Stimulated activated CD4-positive, alpha-beta T cell treated with anti-CD3 and anti-CD28 coated beads, TNF-alpha, amount 100 ng/mL, for 48 hours (primary cell): ENCODE measurements at places on chromosomes 3 and 15.

- peak; percentile 21 for DNase-seq
Measured at GRCh38 chr3:48847053-48847503, 596 bp downstream of the PRKAR2A start.

GRCh38 chr15:31377030-31377429, 50.4 kb downstream of the KLF13 start:
- DNase-seq = no peak

- no peak for DNase-seq
Measured at GRCh38 chr3:95334461-95334860, 1271.6 kb downstream of the NSUN3 start.

- DNase-seq = no peak
Measured at GRCh38 chr15:45535486-45536042, 13.0 kb upstream of the SLC30A4 start.

DNA sequence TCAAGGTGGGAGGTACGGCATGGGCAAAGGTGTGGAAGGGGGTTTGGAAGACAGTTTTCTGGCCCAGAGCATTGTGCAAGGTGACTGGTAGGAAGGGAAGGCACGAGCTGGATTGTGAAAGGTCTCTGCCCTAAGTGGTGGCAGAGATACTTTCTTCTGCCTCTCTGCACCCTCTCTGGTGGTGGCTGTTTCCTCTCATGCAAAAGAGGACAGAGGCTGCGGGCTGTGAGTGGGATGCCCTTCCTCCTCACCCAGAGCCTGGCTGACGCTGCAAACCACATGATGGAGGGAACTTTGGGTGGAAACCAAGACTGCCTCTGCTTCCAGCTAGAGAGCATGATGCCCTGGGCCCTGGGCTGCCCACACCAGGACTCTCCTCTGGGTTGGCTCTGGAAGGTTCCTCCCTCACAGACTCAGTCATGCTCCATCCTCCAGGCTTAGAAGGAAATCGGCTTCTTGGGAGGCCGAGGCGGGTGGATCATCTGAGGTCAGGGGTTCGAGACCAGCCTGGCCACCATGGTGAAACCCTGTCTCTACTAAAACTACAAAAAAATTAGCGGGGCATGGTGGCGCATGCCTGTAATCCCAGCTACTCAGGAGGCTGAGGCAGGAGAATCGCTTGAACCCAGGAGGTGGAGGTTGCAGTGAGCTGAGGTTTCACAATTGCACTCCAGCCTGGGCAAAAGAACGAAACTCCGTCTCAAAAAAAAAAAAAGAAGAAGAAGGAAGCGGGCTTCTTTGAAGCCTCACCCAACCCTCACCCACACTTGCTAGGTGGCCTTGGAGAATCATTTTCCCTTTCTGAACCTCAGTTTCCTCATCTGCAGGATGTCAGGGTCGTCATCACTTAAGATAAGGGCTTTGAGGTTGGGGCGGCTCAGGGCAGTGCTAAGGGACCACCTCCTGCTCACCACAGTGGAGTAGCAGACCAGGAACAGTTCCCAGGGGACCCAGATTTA, 8.3 kb downstream of the PSTPIP1 start:
- DNase-seq = peak; percentile 70

- no peak for DNase-seq
Measured at GRCh38 chr3:116048991-116049390, 396.3 kb downstream of the LSAMP start.

- no peak for DNase-seq
Measured at GRCh38 chr15:27361438-27361837, 390.5 kb downstream of the GABRG3 start.

GRCh38 chr3:58627570-58627885, 39.0 kb downstream of the FAM3D start:
- DNase-seq = no peak

DNA sequence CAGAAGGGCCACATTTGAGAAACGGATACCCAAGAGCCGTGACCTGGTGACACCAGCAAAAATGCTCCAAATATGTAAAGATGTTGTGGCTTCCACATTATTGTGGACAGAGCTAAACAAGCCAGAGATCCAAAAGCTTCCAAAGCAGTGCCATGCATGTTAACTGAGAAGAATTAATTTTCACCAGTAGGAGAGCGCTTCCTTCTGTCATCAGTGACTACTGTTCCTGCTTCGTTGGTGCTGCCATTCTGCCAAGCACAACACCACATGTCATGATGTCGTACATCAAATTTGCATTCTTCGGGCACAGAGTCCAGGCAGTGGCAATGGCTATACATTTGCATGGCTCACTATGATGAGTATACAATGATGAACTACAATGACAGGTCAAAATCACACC, 19.1 kb upstream of the CHST2 start:
- DNase-seq = no peak

- no peak for DNase-seq
Measured at GRCh38 chr3:196365736-196366135, 27.5 kb upstream of the TM4SF19 start.

- no peak for DNase-seq
Measured at GRCh38 chr3:150984066-150984465, 11.5 kb upstream of the CLRN1 start.

DNA sequence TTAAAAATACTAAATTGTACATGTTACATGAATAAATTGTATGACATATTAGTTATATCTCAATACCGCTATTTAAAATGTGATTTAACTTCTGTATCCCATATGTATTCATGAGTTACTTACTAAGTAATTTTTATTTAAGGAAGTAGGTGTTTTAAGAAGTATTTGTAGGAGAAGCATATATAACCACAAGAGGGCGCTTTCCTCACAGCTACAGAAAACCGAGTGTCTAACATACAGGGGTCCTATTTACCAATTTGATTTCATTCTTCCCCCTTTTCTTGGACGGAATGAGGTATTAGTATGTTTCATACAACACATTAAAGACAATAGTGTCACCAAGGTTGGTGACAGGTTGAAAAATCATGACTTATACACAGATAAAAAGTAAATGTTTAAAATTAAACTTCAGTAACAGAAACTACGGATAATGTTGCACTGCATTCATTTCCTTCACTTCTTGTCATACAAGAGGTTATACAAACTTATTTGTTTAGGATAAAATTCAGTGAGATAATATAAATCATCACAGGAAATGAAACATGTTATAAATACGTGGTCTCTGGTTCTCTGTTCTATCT, 253.6 kb downstream of the MAGI1 start:
- DNase-seq = no peak

DNA sequence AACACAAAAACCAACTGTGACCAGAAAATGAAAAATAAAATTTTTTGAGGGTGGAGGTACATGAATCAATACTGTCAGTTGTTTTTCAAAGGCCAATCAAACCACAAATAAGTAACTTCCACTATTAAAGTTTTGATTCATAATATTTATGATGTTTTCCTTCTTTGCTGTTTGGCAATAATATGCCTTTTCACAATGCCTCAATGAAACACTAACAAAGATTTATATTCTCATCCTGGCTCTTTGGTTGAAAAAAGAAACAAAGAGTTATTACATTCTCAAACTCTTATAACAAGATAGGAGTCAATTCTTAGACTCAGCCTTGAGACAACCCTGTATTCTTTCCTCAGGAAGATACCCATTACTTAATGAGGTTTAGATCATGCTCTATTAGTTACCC, 63.1 kb downstream of the C3orf70 start:
- no peak for DNase-seq

DNA sequence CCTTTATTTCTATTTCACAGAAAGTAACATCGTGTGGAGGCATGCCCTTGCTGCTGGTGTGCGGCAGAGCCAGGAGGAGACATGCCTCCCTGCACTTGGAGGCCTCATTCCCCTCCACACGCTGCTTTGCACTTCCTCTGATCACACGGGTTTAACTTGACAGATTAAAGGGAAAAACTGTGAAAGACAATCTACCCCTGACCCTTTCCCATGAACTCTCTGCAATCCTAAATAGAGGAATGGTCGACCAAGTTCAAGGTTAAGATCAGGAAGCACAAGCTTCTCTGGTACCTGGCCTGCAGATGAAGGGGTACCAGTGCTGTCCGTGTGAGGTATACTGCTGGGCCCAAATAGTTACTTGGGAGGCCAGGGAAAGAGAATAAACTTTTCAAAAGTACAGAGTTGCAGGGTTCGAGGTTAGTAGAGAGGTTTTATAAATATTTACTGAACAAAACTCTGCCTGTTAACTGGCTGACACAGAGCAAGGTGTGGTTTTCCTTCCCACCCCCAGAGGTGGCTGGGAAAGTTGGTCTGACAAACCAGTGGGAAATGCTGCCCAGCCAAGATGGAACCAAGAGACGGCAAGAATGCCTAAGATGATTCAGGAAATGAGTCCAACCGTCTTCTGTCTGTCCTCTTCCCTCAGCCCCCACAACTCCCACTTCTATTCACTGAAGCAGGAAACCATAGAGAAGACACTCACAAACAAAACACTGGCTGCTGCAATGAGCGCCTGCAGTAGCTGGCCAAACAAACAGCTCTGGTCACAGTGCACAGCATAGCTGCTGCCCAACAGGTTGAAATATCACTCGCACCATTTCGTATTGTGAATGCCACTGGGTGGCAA, 79.6 kb downstream of the IGF2BP2 start:
- DNase-seq = no peak
